Thoracic aorta (tissue), 2 donors: ENCODE measurements at places on chromosomes 12 and 14. TPM values are rescaled to one million over a fixed set of nuclear protein-coding genes. Genes with fewer than 3 reads are reported as not detected.

RTN1 gene
- total RNA-seq = 129 TPM

CCDC196 gene
- total RNA-seq = not detected

TESPA1 gene
- 0.28 TPM for total RNA-seq

SDR39U1 gene
- total RNA-seq = 27.6 TPM

TRIM9 gene
- total RNA-seq = 2.1 TPM

MMP19 gene
- total RNA-seq = 85.0 TPM

TEX22 gene
- not detected for total RNA-seq

SNRPF gene
- 9.1 TPM for total RNA-seq

NPFF gene
- total RNA-seq = 9.1 TPM

FAM222A gene
- total RNA-seq = 0.68 TPM

DNA sequence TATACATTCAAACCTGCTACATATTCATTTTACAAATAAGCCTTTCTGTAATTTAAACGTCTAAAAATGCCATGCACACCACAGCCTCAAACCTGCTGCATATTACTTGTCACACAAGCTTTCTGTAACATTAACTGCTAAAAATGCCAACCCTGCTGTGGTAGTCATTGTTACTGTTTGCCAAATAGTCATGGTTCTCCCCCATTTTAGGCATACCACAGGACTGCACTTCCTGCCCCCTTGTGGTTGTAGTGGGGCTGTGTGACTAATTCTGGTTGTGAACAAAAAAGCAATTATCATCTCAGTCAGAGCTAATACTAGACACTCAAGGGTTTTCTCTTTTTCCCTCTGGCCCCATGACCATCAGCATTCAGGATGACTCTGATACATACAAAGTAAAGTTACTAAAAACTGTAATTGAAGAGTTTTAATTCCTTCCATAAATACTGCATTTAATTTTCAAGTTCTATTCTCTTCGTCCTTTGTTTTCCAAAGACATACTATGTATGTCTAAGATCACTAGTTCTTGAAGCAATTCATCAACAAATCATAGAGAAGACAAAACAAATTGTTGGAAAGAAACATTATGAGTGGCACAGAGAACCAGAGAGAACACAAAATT is 5.7 kb upstream of the SLC35F4 start:
- DNase-seq = no peak

- no peak for DNase-seq
These were observed 165.3 kb downstream of the DICER1 start for GRCh38 chr14:94992046-94992445.

DNA sequence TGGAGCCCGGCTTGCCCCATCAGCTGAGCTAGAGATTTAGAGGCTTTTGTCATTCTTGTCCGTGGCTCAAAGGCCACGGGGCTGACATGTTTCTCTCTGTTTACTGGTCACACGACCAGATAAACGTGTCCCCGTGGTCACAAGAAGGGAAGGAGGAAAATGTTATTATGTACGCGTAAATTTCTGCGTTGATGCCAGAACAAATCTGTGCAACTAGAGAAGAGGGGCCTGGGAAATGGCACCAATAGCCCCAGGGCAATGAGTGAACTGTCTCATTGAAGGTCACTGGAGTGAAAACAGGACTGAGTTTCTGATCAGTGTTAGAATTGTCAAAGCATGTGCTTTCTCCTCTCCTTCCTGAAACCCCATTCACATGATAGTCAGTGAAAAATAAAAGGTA is 25.3 kb downstream of the OAS2 start:
- no peak for DNase-seq

GRCh38 chr14:22837114-22837749 is 847 bp downstream of the MMP14 start:
- DNase-seq = no peak

- no peak for DNase-seq
These were observed 123.8 kb downstream of the AACS start for GRCh38 chr12:125189015-125189414.

DNA sequence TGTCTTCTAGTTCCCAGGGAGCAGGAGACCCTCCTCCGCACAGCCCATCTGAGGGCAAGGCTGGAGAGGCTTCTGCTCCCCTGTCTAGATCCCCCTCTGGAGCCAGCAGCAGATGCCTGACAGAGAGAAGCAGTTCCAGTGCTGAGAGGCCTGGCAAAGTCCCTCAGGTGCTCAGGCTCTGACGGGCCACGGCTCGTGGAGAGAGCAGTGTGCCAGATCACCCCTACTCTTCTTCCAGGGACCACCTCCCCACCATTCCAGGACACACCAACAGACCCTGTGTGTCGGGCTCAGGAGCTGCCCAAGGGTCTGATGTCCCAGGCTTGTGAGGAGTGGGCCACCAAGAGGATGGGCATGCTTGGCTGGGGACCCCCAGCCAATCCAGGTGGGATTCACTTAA is 22.5 kb upstream of the C14orf180 start:
- no peak for DNase-seq

DNA sequence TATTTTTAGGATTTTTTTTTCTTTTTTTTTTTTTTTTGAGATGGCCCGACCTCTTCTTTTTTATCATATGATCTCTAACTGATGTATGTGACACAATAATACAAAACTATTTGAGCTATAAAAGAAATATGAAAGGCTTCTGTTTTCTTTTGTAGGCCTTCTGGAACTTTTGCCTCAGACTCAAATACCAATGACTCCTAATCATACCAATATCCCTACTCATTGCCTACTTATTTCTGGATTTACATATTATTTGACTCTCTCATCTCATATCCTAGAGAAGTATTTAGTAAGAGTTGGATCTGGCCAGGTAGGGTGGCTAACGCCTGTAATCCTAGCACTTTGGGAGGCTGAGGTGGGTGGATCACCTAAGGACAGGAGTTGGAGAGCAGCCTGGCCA is 12.7 kb upstream of the WDR89 start:
- no peak for DNase-seq

- no peak for DNase-seq
These were observed 150.1 kb downstream of the PRKCH start for GRCh38 chr14:61471297-61472005.

- DNase-seq = no peak
These were observed 15.4 kb downstream of the C1S start for GRCh38 chr12:7075939-7076338.

GRCh38 chr12:46717159-46717558 is 108.6 kb downstream of the SLC38A4 start:
- DNase-seq = no peak

DNA sequence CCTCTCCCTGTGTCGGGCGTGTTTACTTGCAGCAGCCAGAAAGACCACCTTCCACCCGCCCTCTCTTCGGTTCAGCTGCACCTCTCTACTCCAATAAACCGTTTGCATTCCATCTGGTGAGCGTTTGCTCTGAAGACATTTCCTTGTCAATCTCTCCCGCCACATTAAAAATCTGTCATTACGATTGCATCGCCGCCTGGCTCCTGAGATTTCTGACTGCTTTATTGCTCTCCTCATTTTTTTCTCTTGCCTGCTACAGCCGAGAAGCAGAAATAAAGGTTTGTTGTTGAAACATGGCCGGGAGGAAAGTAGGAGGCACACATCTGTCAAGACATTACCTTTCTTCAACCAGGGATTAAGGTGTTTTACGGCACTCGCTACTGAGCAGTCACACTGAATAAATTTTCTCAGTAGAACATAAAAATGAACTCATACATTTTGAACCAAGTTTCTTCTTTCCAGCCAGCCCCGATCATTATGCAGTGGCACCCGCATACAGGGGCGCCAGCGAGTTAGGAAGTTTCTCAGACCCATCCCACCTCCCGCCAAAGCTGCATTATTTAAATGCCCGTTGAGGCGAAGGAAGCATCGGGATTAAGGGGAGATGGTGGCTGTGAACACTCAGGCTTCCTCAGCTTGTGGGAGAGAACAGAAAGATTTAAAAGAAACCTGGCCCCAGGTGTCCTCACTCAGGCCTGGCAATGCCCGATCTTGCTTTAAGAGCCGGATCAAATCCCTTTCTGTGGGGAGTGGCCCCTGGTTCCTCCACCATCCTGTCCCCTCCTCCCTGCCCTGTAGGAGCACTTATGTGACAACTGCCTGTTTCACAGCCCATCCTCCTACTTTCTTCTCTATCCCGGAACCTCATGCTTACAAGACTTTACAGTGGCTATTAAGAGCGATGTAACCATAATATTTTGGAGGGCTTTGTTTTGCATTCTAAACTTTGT is 1108.9 kb downstream of the BCL11B start:
- no peak for DNase-seq

- no peak for DNase-seq
These were observed 471.2 kb upstream of the ATXN7L3B start for GRCh38 chr12:74066476-74066875.

- no peak for DNase-seq
These were observed 41.2 kb downstream of the DGLUCY start for GRCh38 chr14:91154851-91155625.

DNA sequence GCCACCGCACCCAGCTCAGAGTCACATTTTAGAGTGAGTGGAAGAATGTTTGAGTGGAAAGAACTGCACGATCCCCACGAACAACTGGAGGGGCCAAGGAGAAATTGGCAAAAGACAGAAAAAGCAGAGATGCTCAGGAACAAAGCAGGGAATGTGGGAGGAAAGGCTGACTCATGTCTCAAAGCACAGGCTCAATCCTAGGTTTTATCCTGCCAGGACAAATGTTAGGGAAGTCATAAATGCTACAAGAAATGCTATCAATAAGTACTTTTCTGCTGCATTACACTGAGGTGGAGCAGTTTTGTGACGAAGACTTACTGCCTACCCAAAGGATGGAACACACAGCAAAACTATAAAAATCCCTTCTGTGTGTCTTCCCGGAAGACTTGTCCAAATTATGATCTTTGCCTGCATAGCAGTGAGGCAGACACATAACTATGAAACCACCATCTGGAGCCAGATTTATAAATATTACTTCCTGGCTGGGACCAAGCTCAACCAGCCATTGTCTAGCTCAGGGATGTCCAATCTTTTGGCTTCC is 26.7 kb downstream of the NIN start:
- no peak for DNase-seq

GRCh38 chr14:34213332-34213731 is 248.7 kb downstream of the SPTSSA start:
- DNase-seq = no peak

DNA sequence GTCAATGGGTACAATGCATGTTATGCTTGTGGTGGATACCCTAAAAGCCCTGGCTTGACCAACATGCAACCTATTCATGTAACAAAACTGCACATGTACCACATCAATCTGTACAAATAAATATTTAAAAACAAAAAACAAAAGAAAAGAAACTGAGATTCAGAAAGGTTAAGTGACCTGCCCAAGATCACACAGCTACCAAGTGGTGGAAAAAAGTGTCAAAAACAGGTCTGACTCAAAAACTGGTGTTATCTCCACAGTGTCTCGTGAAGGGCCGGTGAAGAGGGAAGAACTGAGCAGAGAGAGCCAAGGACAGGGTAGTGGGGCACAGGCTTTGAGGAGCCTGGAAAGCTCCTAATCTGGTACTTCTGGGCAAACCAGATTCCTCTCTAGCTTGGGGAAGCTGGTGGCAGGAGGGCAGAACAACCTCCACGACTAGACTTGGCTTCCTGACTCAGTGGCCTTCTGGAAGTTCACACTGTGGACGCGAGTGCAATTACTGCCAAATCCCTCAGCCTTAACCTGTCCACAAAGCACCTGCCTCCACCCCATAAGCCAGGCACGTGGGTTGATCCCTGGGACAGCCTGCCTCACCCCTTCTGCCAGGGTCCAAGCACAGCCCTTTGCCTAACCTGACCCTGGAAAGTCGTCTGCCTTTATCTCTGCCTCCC is 15.6 kb downstream of the ZBTB39 start:
- DNase-seq = no peak

DNA sequence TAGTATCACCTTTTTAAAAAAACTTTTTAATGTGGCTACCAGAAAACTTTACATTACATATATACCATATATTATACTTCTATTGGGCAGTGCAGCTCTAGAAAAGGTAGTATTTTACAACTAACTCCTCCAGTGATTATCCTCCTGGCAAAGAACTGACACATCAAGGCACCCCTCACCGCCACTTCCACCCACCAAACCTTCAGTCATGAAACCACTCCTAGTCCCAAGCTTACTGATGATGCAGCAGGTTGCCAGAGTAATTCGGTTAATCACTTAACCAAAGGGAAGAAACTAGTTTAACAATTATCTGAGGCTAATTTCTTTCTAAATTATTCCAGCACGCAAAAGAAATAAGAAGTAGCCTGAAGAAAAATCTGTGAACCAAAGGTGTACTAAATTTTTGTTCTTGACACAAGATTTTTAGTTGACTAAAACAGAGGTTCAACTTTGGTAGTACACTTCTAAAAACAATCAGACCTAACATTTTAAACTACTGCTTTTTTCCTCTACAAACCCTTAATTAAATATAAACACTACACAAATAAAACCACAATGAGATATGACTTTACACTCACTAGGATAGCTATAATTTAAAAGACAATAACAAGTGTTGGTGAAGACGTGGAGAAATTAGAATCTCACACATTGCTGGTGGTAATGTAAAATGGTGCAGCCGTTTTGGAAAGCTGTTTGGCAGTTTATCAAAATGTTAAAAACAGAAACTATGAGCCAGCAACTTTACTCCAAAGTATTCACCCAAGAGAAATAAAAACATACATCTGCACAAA is 16.7 kb downstream of the SPPL3 start:
- DNase-seq = no peak
